CD8-positive, alpha-beta T cell (primary cell): ENCODE measurements at places on chromosomes 11 and 22.
A peak's percentile ranks its signal among the peaks of the same experiment; 100 is the strongest.

GRCh38 chr11:9144828-9145227 lies 53.4 kb upstream of the SCUBE2 start:
- no peak for DNase-seq

- no peak for DNase-seq
Measured at GRCh38 chr11:32225571-32226285, 134.9 kb downstream of the RCN1 start.

DNA sequence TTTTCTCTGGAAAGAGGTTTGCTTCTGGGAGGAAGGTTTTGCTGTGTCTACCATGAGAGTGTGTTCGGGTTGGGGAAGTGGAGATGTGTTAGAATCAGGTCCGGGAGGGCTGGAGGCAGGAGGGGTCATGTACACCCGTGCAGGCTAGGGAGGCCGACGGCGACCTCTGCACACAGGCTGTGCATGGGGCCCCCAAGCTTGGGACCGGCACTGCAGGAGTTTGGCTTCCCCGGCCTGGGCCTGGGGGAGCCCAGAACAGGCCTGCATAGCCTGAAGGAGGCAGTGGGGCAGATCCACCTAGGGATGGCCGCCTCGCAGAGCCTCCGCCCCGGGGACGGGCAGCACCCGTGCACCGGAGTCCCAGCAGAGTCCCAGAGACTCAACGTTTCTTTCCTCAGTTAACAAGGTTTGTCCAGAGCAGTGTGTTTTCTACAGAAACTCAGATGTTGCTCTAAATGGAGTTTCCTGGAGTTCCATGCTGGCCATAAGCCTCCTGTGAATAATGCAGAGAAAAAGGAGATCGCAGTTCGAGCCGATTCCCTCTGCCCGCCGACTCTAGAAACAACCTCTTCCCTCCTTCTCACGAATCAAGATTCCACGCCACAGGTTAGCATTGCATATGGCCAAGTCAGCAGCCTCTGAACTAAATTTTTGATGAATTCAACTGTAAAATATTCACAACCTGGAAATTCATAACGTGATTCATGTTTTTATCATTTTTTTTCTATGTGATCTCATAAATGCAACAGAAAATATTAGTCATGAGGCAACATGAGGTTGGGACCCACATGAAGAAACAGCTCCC lies 427.3 kb downstream of the BRD1 start:
- no peak for DNase-seq

- DNase-seq: no peak
Measured at GRCh38 chr11:119578521-119579191, 150.3 kb downstream of the NECTIN1 start.

DNA sequence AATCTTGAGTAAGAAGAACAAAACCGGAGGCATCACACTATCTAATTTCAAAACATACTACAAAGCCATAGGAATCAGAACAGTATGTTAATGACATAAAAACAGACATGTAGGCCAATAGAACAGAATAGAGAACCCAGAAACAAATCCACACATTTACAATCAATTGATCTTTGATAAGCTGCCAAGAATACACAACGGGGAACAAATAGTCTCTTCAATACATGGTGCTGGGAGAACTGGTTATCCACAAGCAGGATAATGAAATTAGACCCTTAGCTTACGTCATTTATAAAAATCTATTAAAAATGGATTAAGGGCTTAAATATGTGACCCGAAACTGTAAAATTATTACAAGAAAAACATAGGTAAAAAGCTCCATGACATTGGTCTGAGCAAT lies 417.7 kb downstream of the INSC start:
- DNase-seq: no peak

DNA sequence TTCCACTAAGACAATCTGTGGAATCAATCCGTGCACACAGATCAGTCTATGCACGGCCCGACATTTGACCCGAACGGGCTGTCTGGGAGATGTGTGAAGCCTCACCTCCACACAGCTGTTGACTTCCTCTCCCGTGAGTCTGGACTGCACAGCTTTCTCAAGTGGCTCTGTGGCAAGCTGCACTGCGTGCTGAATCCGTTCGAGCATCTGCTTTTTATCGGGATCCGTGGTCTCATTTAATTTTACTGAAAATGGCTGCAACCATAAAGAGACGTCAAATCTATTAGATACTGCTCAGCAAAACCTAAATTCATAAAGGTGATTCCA lies 19.3 kb downstream of the CARS1 start:
- DNase-seq: no peak

GRCh38 chr11:33387996-33388395 lies 130.8 kb downstream of the HIPK3 start:
- DNase-seq: no peak

DNA sequence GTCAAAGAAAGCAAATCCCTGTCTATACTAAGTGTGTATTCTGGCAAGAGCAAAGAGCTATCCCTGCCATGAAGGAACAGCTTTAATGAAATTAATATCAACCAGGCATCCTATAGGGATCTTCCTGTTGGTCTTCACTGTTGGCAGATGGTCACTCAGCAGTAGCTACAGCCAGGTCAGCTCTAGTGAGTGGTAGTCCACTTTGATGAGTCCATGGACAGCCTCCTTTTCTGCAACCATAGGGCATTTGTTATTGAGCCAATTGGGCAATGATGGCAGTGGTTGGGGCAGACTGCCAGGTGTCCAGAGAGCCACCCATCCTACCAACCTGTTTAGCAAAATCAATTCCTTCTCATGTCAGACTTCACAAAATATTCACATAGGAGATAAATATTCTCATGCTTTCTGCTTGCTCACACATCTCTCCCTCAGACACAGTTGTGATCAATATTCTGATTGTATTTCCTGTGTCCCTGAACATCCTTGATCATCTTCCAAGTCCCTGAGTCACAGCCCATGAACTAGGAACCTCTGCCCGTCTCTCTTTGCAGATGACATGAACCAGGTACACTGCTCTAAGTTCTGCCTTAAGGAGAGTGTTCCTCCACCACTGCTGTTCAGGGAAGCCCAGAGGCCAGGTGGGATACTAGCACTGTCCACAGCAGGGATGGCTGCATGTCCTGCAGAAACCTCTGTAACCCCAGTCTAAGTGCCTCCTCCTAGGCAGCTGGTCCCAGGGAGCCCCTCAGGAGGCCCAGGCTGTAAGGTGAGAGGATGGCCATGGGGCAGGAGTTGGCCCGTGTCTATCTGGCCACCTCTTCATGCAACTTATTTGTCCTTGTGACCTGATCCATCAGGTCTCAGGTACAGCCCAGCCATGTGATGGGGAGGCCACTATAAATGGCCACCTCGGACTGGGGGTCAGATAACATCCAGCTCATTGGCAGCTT lies 74.2 kb upstream of the IGLL5 start:
- DNase-seq: no peak

GRCh38 chr11:12156301-12157140 lies 46.1 kb downstream of the MICAL2 start:
- DNase-seq: no peak

GRCh38 chr22:29212743-29213142 lies 7.0 kb downstream of the EMID1 start:
- no peak for DNase-seq

DNA sequence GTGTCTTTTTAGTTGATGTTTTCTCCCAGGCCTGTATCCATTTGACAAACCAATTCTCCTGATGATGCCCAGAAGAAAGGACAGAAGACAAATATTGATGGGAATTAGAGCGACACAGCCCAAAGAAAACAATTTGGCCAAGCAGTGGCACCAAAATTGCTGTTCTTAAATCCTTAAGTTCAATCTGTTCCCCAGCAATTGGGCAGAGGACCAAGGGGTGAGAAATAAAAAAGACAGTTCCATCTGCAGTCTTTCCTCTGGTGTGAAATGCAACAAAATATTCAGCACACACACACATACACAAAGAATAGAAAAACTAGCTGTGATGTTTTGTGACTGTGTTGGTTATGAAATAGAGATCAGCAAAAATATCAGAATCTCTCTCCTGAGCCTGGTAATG lies 38.0 kb upstream of the ASPHD2 start:
- no peak for DNase-seq

DNA sequence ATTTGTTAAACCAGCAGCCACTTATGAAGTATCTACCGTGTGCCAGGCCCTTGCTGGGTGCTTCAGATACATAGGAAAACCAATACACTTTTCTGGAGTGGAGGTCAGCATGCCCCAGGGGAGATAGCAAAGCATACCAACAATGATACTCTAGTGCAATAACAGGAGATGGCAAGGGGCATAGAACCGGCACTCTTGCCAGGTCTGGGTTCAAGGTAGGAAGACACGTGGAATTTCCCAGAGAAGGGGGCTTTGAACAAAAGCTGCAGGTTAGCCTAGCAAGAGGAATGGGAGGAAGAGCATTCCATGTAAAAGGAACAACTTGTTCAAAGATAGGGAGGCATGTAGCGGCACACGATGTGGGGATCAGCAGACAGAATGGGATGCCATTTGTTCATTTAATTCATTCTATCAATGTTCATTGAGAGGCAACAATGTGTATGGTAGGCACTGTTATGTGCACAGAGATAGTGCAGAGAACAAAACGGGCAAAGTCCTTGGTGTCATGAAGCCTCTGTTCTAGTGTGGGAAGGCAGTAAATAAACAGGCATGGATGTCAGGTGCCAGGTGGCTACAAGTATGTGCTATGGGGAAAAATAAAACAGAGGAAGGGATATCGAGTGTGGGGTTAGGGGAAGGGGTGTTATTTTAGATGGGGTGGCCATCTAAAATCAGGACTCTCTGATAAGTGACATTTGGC lies 162.6 kb upstream of the E2F8 start:
- DNase-seq: no peak

DNA sequence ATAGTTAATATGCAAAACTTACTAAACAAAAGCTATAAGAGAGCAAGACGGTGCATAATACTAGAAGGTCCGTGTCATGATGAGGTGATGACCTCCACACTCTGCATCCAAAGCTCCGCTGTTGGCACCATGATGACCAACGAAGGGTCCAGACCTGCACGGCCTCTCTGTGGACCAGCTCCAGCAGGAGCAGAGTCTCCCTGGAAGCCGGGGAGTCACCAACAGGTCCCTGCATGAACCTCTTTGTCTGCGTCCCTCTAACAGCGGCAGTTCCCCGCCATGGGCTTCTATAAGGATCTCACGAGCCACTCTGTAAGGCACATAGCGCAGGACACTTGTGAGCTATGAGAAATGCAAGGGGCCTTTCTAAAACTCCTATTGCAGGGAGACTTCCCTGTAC lies 517.3 kb downstream of the BRD1 start:
- no peak for DNase-seq

- DNase-seq: no peak
Measured at GRCh38 chr22:37088108-37088605, 21.4 kb downstream of the TMPRSS6 start.

- no peak for DNase-seq
Measured at GRCh38 chr11:10414659-10415058, 40.4 kb upstream of the AMPD3 start.

GRCh38 chr11:122642472-122642922 lies 13.0 kb upstream of the UBASH3B start:
- no peak for DNase-seq

GRCh38 chr22:27851974-27852746 lies 50.6 kb upstream of the MN1 start:
- DNase-seq: no peak

- peak; percentile 94 for DNase-seq
Measured at GRCh38 chr11:1572197-1573076, at the start of gene DUSP8. TSS of gene DUSP8 (minus strand) at chr11:1572271. CDS start at chr11:1565826, 6,445 bp downstream.

GRCh38 chr11:35126879-35127581 lies 11.9 kb upstream of the CD44 start:
- no peak for DNase-seq

DNA sequence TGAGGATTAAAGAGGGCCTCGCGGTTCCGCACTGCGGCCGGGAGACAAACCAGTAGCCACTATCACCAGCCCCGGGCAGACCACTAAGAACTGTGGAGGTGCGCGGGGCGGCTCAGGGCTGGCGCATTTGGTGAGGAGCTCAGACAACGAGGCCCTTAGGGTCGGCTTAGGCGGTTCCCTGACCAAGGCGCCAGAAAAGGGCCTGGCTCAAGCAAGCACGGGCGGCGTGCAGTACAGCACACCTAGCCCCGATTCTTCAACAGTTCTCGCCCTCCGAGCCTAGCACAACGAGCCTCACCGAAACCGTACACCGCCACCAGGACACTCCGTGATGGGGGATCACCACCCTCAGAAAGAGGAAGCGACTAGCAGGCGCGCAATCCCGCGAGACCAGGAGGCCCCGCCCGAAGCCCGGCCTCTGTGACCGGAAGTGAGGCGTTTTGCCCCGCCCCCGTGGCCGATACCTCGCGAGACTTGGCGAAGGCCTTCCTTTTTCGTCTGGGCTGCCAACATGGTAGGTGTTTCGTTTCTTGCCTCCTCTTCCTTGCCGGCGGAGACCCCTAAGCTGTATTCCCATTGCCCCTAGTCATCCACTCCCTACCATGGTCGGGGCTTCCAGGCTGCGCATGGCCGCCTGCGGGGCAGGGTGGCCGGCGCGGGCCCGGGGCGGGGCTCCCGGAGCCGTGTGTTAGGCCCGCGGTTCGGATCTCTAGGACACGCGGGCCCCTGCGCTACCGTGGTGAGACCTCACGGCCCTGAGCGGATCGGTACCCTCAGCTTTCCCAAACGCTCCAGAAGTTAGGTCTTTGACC lies at the start of the genes RPL27A and TRIM66:
Gene RPL27A, plus strand, starts transcription at position 490 of the 812 bp plus-strand sequence. Its CDS starts 22 bp downstream, at position 512.
Gene TRIM66, minus strand, starts transcription at position 363 of the 812 bp plus-strand sequence. CDS start 10,391 bp downstream, outside the sequence.
- DNase-seq: peak; percentile 99

DNA sequence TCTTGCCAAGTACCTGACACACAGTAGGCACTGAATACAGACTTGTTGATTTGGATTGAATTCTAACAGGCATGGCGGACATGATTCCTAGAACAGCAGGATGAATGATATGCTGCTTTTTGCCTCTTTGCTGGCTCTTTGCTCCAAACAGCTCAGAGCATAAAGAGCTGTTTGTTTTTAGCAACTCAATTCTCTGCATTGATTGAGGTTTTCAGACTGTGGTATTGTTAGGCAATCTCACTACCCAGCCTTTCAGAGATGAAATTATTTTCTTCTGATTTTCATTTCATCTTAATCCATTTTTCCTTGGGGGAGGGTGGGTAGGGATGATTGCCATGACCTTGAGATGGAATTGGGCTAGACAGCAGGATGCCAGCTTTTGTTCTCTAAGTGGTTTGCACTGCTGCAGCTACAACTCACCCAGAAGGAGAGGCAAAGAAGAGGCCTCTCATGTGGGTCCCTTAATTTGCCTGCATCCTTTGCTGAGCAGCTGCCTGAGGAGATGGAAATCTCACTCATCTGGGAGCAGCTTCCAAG lies 20.5 kb downstream of the COA4 start:
- DNase-seq: no peak

GRCh38 chr22:38075105-38075825 lies 8.7 kb downstream of the SLC16A8 start:
- DNase-seq: no peak

GRCh38 chr11:83863272-83863671 lies 577.1 kb upstream of the CCDC90B start:
- no peak for DNase-seq
